Endothelial cell of coronary artery (primary cell): ENCODE measurements at places on chromosomes 6 and 20. TPM values are rescaled to one million over a fixed set of nuclear protein-coding genes. Genes with fewer than 3 reads are reported as not detected.

PSORS1C1 gene
- 4.8 and 11.9 TPM in 2 replicates for total RNA-seq

HLA-DQA2 gene
- total RNA-seq = not detected in 2 replicates

SALL4 gene
- under 0.01 TPM in 2 replicates for total RNA-seq

ZNF334 gene
- 0.36 and 1.2 TPM in 2 replicates for total RNA-seq

TOX2 gene
- 2.4 and 2.8 TPM in 2 replicates for total RNA-seq

DYNLRB1 gene
- 46.1 and 59.9 TPM in 2 replicates for total RNA-seq

TFAP2C gene
- total RNA-seq = not detected in 2 replicates

LY6G6F gene
- total RNA-seq = not detected in 2 replicates

SMIM8 gene
- total RNA-seq = 4.1 TPM in 2 replicates

KCNK16 gene
- total RNA-seq = not detected in 2 replicates

FOXA2 gene
- total RNA-seq = not detected in 2 replicates

FRK gene
- total RNA-seq = under 0.01 and 0.09 TPM in 2 replicates

PTCHD4 gene
- 2.7 and 8.4 TPM in 2 replicates for total RNA-seq

CEP162 gene
- 5.6 and 6.7 TPM in 2 replicates for total RNA-seq

WFDC12 gene
- total RNA-seq = not detected in 2 replicates

HLA-DMA gene
- 0.27 and 0.75 TPM in 2 replicates for total RNA-seq

PDYN gene
- not detected in 2 replicates for total RNA-seq
